Stomach (tissue), 19 donors: ENCODE measurements at places on chromosomes 16 and 17.

DNA sequence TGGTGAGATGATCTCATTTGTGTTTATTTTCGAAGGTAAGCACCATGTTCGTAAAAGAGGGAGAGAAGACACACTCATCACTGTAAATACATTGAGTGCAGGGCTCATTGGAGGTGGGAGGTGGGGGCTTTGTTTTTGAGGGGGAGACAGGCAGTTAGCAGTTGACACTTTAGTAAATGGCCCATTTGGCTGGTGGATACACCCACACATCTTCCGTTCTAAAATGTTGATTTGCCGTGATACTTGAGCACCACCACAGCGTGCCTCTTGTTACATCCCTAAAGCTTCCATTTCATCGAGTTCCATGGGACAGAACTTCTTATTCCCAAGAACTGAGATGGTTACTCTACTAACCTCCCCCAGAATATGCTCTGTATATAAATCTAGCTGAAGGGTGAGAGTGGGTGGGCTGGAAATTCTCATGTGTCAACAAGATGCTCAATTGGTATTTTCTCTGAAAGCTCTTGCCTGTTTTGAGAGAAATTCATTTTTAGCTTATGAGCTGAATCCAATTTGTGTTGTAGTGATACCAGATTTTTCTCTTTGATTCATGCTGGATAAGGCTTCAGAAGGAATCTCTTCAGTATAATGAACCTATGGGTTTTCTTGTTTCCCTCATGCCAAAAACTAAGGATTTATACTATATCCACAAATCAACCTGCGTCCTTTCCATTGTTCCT, 314.3 kb downstream of the RBFOX1 start:
- DNase-seq: no peak

- no peak for DNase-seq
Measured at GRCh38 chr16:12060751-12061150, 84.2 kb downstream of the SNX29 start.

- DNase-seq: no peak
Measured at GRCh38 chr17:13560935-13561334, 40.8 kb downstream of the HS3ST3A1 start.

DNA sequence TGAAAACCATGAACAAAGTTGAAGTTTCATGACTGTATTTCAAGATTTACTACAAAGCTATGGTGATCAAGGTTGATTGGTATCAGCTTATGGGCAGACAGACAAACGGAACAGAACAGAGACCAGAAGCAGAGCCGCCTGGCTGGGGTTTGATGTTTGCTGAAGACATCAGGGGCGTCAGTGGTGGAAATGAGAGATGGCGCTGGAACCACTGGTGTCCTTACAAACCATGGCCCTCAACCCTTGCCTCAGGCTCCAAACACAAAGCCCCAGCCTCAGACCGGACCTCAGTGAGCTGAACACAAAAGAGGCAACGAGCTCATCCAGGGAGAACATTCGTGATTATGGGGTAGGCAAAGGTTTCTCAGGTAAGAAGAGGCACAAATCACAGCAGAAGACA, 113.0 kb upstream of the METRNL start:
- no peak for DNase-seq

DNA sequence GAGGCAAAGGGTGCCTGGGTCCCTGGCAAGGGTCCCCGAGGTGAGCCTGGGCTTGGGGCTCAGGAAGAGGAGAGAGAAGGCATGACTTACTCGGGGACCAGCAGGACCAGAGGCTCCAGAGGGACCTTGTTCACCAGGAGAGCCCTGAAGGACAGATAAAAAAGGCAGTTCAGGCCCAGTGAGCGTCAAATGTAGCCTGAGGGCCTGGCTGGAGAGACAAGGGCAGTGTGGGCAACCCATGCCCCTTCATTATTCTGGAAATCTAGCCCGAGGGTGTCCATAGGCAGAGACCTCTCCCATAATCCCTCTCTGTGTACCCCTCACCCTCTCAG, 14.1 kb downstream of the COL1A1 start:
- no peak for DNase-seq

DNA sequence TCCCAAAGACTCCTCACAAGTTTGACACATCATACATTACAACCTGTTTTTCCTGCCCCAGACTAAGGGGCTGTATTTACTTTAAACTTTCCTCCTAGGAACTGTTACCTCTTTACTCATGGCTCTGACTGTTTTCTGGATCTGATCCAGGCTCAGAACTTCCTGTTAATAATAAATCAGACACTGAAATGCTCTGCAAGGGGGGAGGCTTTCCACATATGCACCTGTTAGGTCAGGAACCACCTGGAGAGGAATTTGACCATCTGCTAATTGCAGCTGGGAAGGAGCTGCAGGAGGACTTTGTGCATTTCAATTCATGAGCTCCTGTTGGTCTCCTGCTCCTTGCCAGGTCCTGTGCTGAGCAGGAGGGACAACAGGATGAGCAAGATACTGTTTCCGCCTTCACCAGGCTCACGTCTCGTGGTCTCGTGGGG, 476.9 kb upstream of the CDH5 start:
- DNase-seq: peak; percentile 64

DNA sequence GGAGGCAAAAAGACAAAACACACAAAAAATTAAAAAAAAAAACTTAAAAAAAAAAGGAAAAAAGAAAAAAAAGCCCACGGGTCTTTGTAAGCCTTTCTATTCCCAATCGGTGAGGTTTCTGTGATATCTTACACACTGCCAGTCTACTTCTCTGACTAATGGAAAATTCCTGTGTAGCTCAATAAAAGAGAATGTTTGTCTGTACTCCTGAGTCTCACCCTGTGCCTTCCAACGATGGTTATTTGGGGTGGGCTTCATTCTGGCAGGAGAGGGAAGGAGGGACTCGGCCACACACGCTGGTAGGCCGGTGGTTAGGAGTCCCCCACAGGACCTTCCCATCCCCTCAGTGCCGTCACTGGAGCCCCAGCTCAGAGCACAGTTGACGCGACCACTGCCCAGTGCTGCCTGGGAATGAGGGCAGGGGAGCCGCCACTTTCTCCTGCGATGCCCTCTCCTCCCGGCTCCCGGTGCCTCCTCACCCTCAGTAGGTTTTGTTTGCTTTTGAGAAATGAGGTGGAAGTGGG, 68.0 kb downstream of the AMFR start:
- peak; percentile 64 for DNase-seq

DNA sequence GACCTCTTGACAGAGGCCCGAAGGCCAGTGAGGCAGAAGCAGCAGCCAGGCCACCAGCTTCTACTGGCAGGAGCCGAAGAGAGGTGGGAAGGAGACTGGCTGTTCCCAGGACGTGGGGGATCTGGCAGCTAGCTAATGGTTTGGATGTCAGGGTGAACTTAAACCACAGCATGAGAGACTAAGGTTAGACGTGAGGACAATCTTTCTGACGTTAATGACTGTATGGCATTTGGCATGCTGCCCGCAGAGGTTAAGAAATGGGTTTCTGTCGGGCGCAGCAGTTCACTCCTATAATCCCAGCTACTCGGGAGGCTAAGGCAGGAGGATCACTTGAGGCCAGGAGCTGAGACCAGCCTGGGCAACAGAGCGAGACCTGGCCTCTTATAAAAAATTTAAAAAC, 6.3 kb upstream of the KRT13 start:
- DNase-seq: no peak

DNA sequence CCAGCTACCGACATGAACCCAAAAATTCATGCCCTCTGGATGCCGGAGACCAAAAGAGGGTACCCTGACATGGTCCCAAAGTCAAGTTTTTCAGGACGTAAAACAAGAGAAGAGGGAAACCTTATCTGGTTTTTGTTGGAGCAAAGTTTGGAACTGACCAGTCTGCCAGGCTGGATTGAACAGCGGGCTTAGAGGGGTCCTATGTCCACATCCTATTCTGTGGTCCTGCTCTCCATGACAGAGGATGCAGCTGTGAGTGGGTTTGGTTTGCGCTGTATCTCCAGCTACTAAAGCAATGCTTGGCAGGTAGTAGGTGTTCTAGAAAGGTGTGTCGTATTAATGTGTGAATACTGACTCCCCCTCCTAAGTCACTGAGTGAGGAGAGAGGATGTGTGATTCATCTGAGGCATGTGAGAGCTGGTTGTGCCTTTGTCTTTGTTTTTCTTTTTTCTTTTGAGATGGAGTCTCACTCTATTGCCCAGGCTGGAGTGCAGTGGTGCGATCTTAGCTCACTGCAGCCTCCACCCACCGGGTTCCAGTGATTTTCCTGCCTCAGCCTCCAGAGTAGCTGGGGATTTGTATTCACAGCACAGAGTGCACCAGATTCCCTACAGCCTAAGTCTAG, 31.0 kb downstream of the PMM2 start:
- no peak for DNase-seq

- no peak for DNase-seq
Measured at GRCh38 chr17:50194934-50195865, 6.2 kb downstream of the COL1A1 start.
